ENCODE measurements at places on chromosomes 7 and 10.

GRCh38 chr7:80040752-80041151 is 93.9 kb upstream of the GNAI1 start:
- DNase-seq: no peak

- DNase-seq: no peak
Measured at GRCh38 chr10:127587668-127588365, 38.7 kb downstream of the NPS start.

GRCh38 chr10:11626071-11626470 is 14.6 kb upstream of the USP6NL start:
- no peak for DNase-seq

GRCh38 chr7:47236480-47237129 is 345.3 kb downstream of the TNS3 start:
- no peak for DNase-seq

- no peak for DNase-seq
Measured at GRCh38 chr10:8661886-8662285, 607.4 kb downstream of the GATA3 start.

DNA sequence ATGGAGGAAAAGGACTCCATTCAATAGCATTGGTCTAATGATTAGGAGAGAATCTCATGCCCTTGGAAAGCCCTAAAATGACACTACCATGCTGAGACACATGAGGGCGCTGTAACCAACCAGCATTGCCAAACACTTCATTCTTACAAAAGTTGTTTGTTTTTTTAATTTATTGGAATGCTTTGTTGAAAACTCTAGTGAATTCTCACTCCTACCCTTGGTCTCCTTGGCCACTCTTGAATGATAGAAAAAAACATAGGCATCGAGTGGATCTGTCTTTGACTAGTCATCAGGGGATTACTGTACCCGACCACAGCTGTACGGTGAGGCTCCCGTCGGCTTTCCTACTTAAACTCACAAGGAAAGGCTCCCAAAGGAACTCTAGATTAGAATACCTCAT is 29.3 kb upstream of the ADD3 start:
- peak; percentile 60 for DNase-seq

GRCh38 chr10:77582710-77583115 is 54.9 kb downstream of the KCNMA1 start:
- peak; percentile 70 for DNase-seq

DNA sequence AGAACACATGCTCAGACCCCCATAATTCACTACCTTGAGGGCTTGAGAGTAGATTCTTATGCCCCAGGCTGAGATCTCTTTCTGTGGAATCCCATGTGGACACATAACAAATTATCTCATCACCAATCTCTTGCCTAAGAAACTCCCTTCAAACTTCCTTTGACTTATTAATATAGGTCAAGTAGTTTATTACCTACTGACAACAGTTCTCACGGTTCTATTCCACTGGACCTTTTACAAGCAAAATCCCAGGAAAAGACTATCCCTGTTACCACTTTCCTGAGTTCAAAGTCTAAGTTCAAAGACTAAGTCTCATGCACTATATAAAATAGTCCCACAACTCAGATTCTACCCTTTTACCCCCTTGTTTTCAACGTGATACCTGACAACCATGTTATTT is 754.7 kb downstream of the SUGCT start:
- no peak for DNase-seq

DNA sequence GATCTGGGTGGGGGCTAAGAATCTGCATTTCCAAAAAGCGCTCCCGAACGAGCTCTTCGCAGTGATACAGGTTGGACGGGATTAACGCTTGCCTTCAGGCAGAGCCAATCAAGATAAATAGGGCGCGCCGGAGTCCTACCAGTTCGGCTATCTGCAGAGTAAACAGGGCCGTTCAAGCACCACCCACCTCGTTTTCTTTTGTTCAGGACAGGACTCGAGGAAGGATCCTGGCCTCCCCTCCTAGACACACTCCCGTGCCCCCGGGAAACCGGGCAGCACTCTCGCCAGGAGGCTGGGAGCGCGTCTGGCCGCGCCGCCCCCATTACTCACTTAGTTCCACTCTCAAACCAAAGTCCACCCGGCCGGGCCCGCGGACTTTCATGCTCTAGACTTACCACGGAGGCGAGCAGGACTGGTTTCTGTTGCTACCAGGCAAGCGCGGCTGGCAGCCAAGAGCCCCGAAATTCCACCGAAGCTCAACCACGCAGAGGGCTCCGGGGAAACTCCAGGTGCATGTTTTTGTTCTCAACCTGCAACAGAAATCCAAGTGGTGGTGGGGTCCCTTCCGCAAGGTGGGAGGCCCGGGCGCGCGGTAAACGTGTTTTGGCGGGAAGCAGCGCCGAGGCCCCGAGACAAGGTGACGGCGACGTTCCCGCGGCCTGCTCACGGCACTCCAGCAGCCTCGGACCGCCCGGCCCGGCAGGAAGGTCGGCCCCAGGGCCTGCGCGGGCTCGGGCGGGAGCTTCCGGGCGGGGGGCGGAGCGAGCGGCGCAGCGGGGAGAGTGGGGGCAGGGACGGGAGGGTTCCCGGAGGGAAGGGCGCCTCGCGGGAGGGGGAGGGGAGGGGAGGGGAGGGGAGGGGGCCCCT is 12.7 kb downstream of the HNRNPF start:
- peak; percentile 63 for DNase-seq

DNA sequence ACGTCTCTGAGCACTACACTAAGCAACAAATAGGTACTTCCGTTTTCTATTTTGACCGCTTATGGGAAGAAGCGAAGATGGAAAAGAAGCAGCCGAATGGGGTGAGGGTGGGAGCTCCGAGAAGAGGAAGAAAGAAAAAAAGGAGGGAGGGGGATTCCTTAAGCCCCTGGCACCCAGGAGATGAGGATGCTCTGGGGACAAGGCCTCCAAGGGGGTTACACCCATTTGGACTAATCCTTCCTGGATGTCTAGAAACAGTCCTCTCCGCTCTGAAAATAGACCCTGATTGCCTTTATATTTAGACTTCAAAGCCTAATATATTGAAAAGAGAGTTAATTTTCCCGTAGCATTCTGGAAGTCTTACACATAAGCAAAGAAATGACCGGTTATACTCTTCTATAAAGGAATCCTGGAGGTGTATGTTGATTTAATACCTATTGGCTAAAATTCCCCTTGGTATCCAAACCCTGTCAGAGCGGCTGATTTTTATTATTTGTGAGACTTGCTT is 676 bp upstream of the HTR7 start:
- peak; percentile 59 for DNase-seq

DNA sequence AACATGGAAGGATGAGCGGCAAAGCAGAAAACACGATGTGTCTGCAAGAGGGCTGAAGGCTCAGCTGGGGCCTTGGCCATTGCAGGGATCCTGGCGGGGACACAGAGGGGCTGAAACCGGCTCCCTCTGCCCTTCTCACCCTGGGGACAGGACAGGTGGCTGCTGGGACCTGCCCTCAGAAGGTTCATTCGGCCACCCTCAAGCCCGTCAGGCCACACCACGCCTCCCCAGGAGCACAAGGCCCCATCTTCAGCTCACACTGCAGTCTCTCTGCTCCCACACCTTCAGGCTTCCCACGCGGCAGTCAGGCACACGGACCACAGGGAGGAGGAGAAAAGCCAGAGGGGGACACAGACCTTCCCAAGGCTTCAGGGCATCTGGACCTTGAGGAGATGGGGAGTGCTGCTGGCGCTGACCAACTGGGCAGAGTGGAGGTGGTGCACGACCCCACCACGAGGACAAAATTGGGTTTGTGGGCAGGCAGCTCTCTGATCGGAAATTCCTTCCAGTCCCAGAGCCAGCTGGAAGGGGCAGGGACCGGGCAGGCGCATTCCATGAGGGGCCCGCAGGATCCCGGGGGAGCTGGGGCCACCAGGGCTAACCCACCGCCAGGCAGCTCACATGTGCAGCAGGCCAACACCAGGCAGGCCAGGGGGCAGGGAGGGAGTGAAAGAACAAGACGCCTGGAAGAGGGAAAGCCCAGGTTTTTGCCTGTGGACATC is 104.0 kb downstream of the MAD1L1 start:
- no peak for DNase-seq

DNA sequence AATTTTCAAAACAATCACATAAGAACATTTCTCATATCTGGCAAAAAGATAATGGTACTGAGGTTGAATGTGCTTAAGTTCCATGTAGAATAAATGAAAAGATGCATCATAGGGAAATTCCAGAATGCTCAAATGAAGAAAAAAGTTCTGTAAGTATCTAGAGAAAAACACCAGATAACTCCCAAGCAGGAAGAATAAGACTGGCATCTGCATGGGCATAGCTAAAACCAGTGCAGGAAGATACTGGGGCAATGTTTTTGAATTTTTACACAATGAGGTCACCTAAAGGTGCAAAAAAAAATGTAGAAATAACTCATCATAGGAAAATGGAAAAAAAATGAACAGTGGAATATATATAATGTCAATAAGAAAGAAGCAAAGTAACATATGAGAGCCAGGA is 275.2 kb downstream of the BAMBI start:
- no peak for DNase-seq

- no peak for DNase-seq
Measured at GRCh38 chr7:80997841-80998240, 79.0 kb upstream of the SEMA3C start.

DNA sequence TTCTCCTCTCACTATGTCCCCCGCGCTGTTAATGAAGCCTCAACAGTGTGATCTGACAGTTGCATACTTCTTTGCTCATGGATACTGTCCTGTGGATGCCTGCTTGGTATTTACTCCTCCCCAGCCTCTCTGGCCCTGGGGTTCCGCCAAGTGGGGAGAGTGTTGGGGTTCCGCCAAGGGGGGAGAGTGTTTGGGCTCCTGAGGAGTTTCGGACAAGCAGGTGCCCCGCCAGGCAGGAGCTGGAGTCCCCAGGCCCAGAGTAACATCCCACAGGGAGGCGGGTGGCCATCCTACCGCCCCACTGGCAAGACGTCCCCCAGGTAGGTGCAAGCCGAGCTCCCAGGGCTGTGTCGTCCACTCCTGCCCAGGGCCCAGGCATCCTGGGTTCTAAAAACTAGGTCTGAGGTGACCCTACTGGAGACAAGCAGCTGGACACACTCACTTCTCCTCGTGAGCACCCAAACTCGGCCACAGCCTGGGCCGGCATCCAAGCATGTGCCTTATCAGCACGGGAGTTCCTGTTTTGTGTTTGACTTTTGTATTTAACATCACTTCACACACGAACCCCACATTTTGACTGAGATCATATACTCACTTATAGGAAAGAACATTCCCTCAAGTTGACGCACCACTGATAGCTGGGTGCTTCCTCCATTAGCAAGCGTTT is 34.2 kb downstream of the CAMK2B start:
- peak; percentile 45 for DNase-seq

- DNase-seq: peak; percentile 34
Measured at GRCh38 chr7:95684037-95684436, 87.7 kb upstream of the PDK4 start.

DNA sequence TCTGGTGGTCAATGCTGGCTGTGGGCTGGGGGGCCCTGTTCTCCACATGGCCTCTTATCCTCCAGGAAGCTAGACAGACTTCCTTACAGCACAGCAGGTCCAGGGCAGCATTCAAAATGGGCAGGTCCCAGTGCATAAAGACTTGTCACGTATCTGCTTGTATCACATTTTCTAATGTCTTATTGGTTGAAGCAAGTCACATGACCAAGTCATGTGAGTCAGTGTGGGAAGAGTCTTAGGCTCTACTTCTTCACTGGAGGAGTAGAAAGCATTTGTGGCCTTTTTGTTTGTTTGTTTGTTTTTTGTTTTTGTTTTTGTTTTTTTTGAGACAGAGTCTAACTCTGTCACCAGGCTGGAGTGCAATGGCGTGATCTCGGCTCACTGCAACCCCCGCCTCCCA is 104.7 kb downstream of the COL13A1 start:
- no peak for DNase-seq

GRCh38 chr10:34760606-34761005 is 54.5 kb downstream of the PARD3 start:
- DNase-seq: no peak

DNA sequence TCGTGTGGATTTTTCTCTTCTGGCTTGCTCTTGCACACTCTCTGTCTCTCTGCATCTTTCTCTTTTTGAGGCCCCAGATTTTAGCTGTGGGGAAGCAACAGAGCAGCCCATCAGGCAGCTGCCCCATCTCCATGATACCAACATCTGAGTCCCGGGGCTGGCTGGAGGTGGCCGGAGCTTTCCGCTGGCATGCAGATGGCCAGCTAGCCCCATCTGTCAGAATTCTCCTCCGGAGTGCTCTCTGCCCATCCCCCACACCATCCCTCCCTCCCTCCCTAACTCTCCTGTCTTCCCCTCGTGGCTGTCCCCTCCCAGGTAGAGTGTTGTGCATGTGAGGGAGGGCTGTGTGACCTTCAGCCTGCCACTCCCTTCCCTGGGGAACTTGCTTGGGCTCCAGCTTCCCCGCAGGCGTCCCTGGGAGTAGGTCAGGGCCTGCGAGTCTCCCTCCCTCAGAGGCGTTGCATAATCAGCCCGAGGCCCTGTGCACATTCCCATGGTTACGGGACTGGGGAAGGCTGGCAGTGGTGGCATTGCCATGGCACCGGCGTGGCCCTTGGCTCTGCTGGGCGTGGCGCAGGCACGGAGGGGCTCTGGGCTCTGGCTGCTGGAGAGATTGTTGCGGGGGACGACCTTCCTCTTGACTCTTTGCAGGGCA is 24.7 kb downstream of the GHRHR start:
- peak; percentile 24 for DNase-seq

DNA sequence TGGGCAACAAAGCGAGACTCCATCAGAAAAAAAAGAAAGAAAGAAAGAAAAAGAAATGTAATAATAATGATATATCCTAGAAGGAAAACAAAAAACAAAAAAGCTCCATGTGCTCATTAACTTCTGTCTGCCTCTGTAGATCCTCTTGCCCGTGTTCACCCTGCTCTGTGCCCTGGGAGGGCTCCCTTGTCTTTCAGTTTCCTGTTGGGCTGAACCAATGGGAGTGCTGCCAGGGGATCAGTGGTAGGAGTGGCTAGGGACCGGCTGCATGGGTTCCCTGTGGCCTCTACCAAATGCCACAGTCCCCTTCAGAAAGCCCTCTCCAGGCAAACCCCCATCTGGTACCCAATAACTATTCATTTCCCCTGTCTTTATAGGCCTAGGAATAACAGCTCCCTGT is 51.8 kb upstream of the PARD3 start:
- no peak for DNase-seq

- DNase-seq: peak; percentile 71
Measured at GRCh38 chr7:92448205-92448747, 994 bp downstream of the GATAD1 start.

DNA sequence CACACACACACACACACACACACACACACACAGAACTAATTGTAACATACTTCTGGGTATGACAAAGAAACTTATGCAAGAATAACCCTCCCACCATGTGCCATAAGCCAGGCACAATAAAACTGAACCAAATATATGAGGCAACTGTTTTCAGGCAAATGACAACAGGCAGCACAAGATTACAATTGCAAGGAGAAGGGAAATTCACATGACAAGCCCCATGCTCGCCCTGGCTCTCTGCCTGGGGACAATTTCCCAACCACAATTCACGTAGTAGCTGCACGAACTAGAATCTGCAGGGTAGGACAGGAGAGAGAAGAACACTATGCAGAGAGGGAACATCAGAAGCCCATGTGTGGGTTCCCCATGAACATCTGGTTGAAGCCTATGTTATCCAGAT is 143.3 kb downstream of the CALN1 start:
- peak; percentile 27 for DNase-seq

GRCh38 chr7:29291723-29292618 is 97.4 kb downstream of the CHN2 start:
- no peak for DNase-seq

GRCh38 chr10:77792155-77792554 is 134.4 kb downstream of the DLG5 start:
- DNase-seq: no peak

All from suppressor macrophage treated with lipopolysaccharide for 4 hours (primary cell).